Activated CD4-positive, alpha-beta memory T cell treated with anti-CD3 and anti-CD28 coated beads, Interleukin-2, amount 10 ng/mL, durations not matched to agents 7 days and 5 days (primary cell): ENCODE measurements at places on chromosomes 2 and 18. TPM values are rescaled to one million over a fixed set of nuclear protein-coding genes. Genes with fewer than 3 reads are reported as not detected.

Gene TRAPPC12
- 75.6 TPM for total RNA-seq

Gene C2orf92
- total RNA-seq = 12.4 TPM

Gene FIGLA
- not detected for total RNA-seq

Gene POLR1B
- total RNA-seq = 23.5 TPM

Gene CYP26B1
- not detected for total RNA-seq

- no peak overlapping the region for H3K27ac ChIP-seq
- no peak for DNase-seq
- H3K36me3 ChIP-seq = no peaks in the 10 kb centered on the region
- no peaks in the 10 kb centered on the region for H3K4me1 ChIP-seq
Measured at GRCh38 chr18:73880387-73880786, 267.2 kb downstream of the FBXO15 start.

DNA sequence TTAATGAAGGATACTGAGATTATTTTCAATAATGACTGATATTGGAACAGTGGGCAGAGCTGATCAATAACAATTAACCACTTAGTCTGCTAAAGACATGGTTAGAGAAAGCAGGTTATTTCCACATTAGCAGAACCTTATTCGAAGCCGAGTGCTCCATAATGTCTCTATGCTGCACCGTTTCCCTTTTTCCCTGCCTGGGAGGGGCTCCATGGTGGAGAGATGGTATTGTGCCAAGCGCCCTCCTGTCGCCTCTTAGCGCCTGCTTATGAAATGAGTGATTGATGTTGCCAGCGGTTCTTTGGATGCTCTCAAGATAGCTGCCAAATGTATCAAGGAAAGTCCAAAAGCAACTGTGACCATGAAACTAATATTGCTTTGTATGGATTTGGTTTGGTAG, 34.6 kb upstream of the INSIG2 start:
- no peak for DNase-seq
- no peaks in the 10 kb centered on the region for H3K36me3 ChIP-seq
- H3K27ac ChIP-seq = no peak overlapping the region
- H3K4me1 ChIP-seq = peaks cover 3% of the 10 kb centered on the region

- H3K4me3 ChIP-seq = no peak overlapping the region
- H3K4me1 ChIP-seq = no peaks in the 10 kb centered on the region
- no peak overlapping the region for H3K27ac ChIP-seq
Measured at GRCh38 chr18:75639472-75639831, 211.9 kb upstream of the SMIM21 start.

GRCh38 chr2:14632133-14632936, at the start of gene LRATD1:
Gene LRATD1, plus strand, starts transcription at chr2:14632717. Its CDS starts 1,263 bp downstream, at chr2:14633980.
- DNase-seq = no peak
- no peak within 1 kb of the TSS for H3K4me3 ChIP-seq
- no peak within 1 kb of the TSS for H3K27ac ChIP-seq
- H3K27me3 ChIP-seq = peaks cover 57% of the 10 kb centered on the region
- H3K4me1 ChIP-seq = no peaks in the 10 kb centered on the region

GRCh38 chr2:158718851-158719250, 76.3 kb upstream of the DAPL1 start:
- no peak overlapping the region for H3K4me3 ChIP-seq
- H3K4me1 ChIP-seq = no peaks in the 10 kb centered on the region
- H3K27ac ChIP-seq = no peak overlapping the region
- DNase-seq = no peak
- H3K36me3 ChIP-seq = no peaks in the 10 kb centered on the region

GRCh38 chr2:40488927-40489677, 37.2 kb upstream of the SLC8A1 start:
- no peaks in the 10 kb centered on the region for H3K27me3 ChIP-seq
- H3K4me1 ChIP-seq = peaks cover 5% of the 10 kb centered on the region
- no peak for DNase-seq
- no peaks in the 10 kb centered on the region for H3K36me3 ChIP-seq
- H3K27ac ChIP-seq = no peak overlapping the region

GRCh38 chr2:29632018-29632417, 289.4 kb downstream of the ALK start:
- peaks cover 21% of the 10 kb centered on the region for H3K27me3 ChIP-seq
- H3K36me3 ChIP-seq = no peaks in the 10 kb centered on the region
- no peak overlapping the region for H3K4me3 ChIP-seq
- H3K27ac ChIP-seq = no peak overlapping the region
- no peak for DNase-seq

DNA sequence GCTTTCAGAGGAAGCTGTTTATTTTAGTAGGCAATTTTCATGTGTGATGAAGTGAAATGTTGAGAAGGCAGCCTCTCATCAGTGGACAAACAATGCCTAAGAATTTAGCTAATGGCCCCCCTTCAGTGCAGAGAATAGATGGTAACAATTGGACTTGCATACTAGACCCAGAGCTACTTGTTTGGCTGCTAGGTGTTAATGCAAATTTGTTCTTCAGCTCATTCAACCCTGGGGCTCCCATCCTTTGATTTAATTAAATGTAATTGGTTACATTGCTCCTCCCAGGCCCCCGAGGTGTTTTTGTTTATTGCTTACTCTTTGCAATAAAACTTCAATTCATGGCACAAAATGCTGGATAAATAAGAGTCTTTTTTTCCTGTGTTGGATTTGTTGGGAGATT, 68.6 kb downstream of the CAMKMT start:
- H3K4me1 ChIP-seq = peaks cover 1% of the 10 kb centered on the region
- H3K27me3 ChIP-seq = no peaks in the 10 kb centered on the region
- no peaks in the 10 kb centered on the region for H3K36me3 ChIP-seq
